ENCODE measurements at places on chromosomes 11 and 22.

DNA sequence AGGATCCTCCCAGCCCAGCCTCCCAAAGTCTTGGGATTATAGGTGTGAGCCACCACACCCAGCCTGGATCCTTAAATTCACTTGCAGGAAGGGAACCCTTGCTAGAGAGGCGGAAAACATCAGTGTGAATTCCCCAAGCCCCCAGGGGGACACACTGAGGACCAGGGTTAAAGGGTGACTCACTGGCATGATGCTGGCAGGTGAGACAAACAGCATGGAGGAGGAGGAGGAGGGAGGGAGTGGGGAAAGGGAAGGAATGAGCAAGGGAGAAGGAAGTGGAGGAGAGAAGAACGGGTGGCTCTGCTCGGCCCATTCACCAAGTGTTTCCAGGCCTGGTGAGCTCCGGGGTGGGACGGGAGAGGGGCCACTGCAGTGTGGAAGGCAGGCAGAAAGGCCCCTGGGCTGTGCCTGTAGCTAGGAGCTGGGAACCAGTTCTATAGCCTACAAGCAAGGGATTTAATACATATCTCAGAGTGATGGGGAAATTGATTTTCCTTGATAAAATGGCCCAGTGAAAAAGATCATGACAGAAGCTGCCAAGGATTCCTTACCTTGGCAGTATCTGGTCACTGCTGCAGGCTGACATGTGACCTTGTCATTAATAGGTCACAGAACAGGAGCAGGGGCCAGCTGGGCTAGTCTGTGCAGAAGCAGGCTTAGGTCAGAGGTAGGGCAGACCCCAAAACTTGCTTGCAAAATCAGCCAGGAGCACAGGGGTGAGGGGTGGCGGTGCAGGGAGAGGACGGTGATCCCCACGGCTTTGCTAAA is 370.2 kb downstream of the SHANK2 start:
- DNase-seq, result no peak

DNA sequence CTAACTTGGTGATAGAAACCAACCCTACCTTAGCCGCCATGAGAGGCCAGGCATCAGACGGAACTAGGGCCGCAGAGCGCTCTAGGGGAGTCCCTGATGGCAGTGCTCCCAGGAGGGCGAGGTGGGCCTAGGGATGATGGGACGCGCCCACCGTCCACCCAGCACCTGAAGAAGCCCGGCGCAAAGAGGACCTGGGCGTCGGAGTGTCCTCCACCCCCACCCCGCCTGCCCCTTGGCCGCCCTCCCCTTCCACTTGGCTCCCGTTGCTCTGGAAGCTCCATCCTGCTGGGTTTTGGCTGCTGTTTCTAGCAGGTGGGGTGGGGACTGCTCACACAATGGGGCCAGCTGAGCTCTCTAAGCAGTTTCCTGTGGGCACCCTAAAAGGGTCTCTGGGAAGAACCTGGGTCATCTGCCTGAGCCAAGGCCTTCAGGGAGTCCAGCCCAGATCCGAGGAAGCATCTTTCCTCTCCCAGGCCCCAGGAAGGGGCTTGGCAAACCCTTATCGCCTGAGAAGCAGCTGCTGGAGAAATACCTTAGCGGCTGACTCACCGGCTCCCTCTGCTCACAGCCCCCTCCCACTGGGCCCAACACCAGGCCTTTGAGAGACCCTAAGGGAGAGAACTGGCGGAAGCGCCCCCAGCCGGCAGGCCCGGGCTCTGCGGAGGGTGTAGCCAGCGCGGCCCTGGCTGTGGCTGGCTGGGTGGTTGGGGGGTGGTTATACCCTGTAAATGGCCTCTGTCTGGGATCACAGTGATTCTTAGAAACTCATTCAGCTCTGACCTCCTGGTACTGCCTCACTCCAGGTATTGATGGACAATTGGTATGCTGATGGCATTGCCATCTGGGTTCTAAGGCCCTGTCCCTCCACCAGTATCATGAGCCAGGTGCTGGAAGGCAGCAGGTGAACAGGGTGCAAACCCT is 19.3 kb downstream of the CREB3L1 start:
- peak; percentile 59 for DNase-seq

DNA sequence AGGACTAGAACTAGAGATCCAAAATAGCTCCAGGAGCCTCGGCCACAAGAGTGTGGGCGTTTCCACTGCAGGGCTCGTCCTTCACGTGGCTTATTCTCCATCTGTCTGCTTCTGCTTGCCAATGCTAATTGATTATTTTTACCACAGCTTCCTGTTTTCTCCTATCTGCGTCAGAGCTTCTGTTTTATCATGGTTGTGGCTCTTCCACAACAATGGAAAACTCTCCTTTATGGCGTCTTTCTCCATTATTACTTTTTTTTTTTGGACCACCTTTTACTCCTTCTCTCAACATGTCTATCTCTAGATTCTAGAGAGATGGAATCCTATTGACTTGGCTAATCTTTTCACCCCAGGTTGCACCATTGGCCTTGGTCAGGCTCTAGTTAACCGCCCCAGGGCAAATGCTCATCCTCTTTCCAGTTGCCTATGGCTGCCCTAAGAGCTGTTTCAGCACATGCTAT is 25.9 kb downstream of the CAT start:
- DNase-seq, result no peak

DNA sequence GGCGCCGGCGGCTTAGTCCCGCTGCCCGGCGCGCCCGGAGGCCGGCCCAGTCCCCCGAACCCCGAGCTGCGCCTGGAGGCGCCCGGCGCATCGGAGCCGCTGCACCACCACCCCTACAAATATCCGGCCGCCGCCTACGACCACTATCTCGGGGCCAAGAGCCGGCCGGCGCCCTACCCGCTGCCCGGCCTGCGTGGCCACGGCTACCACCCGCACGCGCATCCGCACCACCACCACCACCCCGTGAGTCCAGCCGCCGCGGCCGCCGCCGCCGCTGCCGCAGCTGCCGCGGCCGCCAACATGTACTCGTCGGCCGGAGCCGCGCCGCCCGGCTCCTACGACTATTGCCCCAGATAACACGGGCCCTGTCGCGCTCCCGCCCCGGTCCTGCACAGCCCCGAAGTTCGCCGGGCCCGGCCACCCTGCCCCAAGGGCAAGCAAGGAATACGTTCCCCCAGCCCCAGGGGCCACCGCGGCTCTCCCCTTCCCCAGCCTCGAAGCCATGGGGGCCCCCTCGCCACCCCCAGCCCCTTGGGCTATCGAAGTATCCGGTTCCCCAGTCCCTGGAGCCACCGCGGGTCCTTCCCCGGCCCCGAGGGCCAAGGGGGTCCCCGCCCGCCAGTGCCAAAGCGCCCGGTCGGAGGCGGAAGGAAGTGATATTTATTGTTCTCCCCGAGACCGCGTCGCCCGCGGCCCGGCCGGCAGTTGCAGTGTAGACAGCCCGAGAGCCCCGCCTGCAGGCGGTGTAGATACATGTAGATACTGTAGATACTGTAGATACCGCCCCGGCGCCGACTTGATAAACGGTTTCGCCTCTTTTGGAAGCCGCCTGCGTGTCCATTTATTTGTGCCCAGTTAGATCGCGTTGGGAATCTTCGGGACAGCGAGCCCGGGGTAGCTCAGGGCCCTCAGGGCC is 6.2 kb downstream of the TBX1 start:
- no peak for DNase-seq

- DNase-seq, result no peak
Measured at GRCh38 chr22:32073262-32073661, 30.2 kb downstream of the SLC5A1 start.
